NCI-H226 (cell line): ENCODE measurements at places on chromosomes 13 and 19.

DNA sequence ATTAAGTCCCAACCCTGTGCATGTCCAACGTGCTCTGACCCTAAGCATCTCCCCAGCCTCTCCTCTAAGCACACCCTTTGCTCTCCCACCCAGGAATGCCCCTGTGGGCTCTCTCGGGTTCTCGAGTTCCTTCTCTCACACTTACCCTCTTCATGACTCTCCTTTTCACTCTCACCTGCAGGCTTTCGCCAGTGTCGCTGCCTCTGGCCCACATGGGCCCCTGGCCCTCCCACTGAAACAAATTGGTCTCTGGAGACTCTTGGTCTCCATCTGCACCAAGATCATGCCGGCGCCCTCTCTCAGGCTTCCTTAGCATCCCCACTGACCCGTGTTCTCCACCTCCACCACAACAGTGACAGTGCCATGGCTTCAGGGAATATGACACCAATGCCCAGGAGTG, 19.6 kb upstream of the SACS start:
- DNase-seq: no peak

DNA sequence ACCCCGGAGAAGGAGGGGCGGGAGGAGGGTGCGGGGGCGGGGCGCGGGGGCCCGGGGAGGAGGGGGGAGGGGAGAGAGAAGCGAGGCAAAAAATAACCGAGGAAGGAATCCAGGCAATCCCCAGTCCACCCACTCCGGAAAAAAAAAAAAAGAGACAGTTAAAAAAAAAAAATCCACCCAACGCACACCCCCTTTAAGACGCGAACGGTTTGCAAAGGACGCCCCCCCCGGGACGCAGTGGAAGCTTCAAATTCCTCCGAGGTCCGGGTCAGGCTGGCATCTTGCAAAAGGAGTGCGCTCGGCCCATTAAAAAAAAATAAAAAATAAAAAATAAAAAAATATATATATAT, at the start of gene CACNA1A:
Gene CACNA1A, minus strand, starts transcription at position 9 of the 350 bp plus-strand sequence. CDS start 255 bp downstream, outside the sequence.
- DNase-seq: no peak

- no peak for DNase-seq
Observed at GRCh38 chr13:39170711-39171110, 132.5 kb downstream of the NHLRC3 start.

DNA sequence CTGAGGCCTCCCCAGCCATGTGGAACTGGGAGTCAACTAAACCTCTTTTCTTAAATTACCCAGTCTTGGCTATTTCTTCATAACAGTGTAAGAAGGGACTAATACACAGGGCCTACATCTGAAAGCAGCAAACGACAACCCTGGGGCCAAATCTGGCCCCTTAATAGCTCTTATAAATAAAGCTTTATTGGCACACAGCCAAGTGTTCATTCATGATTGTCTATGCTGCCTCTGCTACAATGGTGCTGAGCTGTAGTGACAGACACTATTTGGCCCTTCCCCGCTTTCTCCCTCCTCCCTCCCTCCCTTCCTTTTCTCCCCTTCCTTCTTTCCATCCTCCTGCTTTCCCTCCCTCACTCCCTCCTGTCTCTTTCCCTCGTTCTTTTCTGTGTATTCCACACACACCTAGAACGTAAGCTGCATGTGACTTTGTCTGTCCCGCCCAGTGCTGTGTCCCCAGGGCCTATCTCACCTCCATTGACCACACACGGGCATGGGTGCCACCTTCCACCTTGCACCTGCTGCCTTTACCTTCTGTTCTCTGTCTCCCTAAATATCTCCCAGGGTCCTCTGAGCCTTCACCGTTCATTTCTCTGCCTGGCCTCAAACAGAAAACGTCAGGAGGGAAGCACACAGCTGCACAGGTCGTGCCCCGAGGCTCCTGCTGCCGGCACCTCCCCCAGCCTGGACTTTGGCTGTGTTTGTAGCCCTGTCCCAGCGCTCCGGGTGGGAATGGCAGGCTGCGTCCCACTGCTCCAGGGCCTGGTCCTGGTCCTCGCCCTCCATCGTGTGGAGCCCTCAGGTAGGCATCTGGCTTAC, at the start of gene PROZ:
Gene PROZ, plus strand, starts transcription at position 720 of the 819 bp plus-strand sequence. Its CDS starts 13 bp downstream, at position 733.
- DNase-seq: no peak

GRCh38 chr13:113905942-113906341, 42.1 kb upstream of the GAS6 start:
- no peak for DNase-seq

DNA sequence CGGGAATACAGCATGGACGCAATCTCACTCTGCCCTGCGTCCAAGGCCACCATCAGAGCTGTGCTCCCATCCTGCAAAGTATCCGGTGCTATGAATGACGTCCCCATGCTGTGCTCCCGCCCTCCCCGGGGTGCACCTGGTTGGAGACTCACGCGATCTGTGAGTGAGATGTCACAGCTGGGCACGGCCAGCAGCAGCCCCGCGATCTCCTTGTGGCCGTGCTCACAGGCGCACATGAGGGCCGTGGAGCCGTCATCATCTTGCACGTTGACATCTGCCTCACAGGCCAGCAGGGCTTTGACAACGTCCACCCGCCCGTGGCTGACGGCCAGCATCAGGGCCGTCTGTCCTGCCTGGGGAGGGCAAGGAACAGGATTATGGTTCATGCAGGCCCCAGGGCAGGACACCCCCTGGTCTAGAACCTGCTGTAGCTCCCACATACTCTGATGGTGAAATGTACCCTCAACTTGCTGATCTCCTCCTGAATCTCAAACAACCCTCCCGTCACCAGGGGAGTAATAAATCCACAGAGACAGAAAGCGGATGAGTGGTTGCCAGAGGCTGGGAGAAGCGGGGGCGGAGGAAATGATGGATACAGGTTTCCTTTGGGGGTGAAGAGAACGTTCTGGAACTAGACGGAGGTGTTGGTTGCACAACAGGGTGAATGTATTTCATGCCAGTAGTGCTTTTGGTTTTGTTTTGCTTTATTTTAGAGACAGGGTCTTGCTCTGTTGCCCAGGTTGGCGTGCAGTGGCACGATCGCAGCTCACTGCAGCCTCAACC, 14.5 kb upstream of the SPC24 start:
- no peak for DNase-seq

- DNase-seq: no peak
Observed at GRCh38 chr13:27264181-27264580, 6.4 kb upstream of the RASL11A start.

DNA sequence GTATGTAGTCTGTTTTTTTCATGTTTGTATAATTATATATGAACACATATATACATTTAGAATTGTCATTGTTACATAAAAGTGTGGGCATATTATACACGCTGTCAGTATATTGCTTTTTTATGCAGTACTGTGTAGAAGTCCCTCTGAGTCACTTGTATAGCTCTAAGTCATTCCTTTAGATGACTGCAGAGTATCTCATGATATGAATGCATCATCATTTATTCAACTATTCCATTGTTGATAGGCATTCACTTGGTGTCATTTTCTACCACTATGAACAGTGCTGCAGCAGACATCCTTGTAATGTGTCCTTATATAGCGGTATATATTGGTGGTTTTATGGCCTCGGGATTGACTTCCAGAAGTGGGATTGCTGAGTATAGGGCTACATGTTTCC, 15.3 kb downstream of the RFXAP start:
- DNase-seq: no peak

GRCh38 chr13:113803409-113804016, 44.5 kb downstream of the TMEM255B start:
- DNase-seq: no peak

- DNase-seq: peak; percentile 28
Observed at GRCh38 chr13:77429320-77430142, 102.6 kb upstream of the MYCBP2 start.

DNA sequence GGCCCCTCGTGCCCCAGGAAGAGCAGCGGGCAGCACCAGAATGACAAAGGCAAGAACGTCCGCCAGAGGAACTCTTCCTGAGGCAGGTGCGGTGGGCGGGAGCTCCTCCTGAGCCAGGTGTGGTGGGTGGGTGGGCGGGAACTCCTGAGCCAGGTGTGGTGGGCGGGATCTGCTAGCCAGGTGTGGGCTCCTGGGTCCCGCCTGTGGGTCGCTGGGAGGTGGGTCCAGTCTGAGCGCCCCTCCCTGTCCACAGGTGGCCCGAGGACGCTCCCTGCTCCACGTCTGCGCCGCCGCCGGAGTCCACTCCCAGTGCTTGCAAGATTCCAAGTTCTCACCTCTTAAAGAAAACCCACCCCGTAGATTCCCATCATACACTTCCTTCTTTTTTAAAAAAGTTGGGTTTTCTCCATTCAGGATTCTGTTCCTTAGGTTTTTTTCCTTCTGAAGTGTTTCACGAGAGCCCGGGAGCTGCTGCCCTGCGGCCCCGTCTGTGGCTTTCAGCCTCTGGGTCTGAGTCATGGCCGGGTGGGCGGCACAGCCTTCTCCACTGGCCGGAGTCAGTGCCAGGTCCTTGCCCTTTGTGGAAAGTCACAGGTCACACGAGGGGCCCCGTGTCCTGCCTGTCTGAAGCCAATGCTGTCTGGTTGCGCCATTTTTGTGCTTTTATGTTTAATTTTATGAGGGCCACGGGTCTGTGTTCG, 7.0 kb upstream of the HCN2 start:
- peak; percentile 33 for DNase-seq

- no peak for DNase-seq
Observed at GRCh38 chr13:51636349-51636890, 52.2 kb downstream of the WDFY2 start.

- DNase-seq: no peak
Observed at GRCh38 chr13:99027260-99027659, 49.4 kb upstream of the DOCK9 start.

- no peak for DNase-seq
Observed at GRCh38 chr19:31211088-31211487, 138.1 kb downstream of the TSHZ3 start.

- DNase-seq: no peak
Observed at GRCh38 chr13:39306639-39307589, 268.7 kb downstream of the NHLRC3 start.

DNA sequence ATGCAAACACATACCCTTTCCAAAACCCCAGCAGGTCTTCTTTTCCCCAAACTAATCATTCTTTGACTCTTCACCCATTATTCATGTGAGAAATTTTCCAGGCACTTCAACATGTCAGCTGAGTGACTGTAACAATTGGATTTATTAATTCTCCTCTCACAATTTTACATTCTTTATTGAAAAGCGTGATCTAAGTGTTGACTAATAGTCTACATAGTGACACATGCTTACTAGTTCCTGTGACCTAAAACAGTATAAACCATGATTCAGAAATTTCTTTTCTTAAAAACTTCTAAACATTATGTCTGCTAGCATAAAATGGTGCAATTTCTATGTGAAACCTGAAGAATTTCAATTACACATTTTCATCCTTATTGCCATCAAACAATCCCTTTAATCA, 532.3 kb downstream of the GPC5 start:
- DNase-seq: no peak

DNA sequence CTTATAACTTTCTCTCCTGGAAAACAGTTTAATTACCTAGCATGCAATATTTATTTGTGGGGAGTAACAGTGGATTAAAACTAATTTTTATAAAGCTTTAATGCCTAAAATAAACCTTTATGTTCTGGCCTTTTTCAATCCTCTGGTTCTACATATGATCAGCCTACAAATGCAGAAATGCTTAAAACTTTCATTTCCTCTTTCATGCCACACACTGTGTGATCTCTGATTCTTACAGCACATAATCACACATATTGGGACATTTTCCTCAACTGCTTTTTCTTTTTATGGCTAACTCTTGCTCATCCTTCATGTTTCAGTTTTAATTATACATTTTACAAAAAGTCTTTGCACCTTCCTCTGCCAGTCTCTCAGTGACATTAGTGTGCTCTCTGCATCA, 910.8 kb upstream of the SLITRK6 start:
- DNase-seq: no peak

DNA sequence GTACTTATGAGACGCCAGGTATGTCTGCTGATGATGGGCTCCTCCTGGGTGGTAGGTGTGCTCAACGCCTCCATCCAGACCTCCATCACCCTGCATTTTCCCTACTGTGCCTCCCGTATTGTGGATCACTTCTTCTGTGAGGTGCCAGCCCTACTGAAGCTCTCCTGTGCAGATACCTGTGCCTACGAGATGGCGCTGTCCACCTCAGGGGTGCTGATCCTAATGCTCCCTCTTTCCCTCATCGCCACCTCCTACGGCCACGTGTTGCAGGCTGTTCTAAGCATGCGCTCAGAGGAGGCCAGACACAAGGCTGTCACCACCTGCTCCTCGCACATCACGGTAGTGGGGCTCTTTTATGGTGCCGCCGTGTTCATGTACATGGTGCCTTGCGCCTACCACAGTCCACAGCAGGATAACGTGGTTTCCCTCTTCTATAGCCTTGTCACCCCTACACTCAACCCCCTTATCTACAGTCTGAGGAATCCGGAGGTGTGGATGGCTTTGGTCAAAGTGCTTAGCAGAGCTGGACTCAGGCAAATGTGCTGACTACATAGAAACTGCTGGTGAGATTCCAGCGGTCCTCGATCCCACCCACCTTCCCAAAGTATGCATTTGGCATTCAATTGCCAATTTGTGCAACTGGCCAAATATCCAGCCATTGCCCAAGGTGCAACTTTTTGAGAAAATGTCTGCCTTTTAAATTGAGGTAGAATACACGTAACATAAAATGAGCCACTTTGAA, 10.2 kb downstream of the OR2Z1 start:
- no peak for DNase-seq

GRCh38 chr19:1171755-1172352, 2.2 kb downstream of the SBNO2 start:
- no peak for DNase-seq

DNA sequence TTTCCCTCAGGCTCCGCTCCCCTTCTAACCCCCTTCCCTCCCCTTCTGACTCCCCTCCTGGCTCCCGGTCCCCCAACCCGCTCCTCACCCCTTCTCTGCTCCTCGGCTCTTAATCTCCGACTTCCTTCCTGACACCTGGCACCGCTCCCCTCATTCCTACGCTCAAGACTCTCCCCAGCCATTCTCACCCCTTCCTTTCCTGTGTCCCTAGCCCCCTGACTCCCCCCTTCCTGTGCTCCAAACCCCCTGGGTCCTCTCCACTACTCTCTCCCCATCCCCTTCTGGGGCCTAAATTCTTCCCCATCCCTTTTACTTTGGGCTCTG, 658 bp downstream of the CLPP start:
- no peak for DNase-seq

GRCh38 chr13:20206698-20207235, 14.0 kb upstream of the GJB2 start:
- no peak for DNase-seq

- no peak for DNase-seq
Observed at GRCh38 chr13:112648101-112648500, 41.7 kb upstream of the ATP11A start.

DNA sequence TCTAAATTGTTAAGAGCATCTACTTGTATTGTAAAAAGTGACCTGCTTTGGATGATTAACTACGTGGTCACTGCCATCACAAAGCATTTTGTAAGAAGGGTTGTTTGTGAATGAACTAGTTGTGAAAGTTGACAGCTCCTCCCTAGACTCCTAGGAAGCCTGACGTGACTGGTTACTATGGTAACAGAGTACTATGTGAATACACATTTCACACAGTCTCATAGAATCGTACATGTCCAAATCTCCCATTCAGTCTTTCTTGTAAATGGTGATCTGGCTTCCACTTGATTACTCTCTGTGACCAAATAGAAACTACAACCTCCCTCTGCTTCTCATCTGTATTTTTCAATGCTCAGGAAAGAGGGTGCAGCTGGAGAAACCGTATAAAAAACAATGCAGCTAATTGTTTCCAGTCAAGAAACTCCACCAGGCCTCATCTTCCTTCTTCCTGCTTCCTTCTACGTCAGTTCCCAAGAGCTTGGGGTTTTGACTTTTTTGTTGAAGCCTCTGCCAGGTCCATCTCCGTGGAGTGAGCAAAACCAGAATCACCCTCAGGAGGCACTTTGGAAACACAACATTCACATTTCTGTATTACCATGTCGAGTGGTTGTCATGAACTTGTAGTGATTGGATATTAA, 83.4 kb downstream of the GPC6 start:
- DNase-seq: peak; percentile 70
